ENCODE measurements at places on chromosomes 6 and 20.
A peak's percentile ranks its signal among the peaks of the same experiment; 100 is the strongest.

GRCh38 chr6:14986370-14986769 lies 259.5 kb upstream of the JARID2 start:
- no peak for DNase-seq

- no peak for DNase-seq
These were observed 245.9 kb downstream of the ERMARD start for GRCh38 chr6:169997187-169997929.

DNA sequence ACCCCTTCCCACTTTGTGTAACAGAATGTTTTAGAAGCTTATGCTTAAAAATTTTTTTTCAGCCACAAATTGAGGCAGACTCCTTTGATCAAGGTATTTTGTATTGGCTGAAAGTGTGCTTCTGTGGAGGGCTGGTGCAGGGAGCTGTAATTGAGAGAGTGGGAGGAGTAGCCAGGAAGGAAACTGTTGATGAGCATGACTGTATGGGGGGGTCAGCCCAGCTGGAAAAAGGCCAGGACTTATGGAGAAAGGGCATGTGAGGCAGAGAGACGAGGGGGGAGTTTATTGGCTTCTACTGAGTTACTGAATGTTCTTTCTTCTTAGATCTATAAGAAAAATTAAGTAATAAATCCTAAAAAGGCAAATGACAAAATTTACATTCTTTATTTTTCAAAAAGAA lies 13.4 kb downstream of the RFPL4B start:
- peak; percentile 2 for DNase-seq

DNA sequence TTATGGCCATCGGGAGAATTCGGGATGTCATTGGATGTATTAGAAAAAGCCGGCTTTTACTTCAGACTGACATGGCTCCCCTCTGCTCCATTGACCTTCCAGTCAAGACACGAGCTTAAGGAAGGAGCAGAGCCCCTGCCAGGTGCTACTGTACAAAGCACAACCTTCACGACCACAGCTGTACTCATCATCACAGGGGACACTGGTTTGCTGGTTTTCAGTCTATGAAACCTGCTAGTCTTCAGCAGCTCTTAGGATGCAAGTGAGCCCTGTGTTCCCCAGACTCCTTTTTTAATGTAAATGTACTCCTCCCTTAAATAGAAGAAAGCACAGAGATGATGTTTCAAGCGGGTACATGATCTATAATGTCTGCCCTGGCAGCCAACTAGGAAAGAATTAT lies 1.9 kb upstream of the TRAPPC3L start:
- no peak for DNase-seq

DNA sequence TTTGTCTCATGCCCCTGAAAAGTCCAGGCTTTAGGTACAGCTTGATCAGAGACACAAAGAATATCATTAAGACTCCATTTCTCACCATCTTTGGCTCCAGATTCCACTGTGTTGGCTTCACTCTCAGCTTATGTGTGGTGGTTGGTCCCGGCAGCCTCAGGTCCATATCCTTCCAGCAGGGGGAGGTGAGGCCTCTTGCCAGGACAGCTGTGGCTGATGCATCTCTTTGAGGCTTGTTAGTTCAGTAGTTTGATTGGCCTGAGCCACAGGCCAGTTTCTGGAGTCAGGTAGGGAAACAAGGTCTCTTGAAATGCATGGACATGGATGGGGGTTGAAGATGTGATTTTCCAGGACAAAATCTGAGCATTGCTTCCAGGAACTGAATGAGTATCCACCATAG lies 62.4 kb downstream of the JAG1 start:
- DNase-seq: no peak

GRCh38 chr6:159481897-159482296 lies 211.1 kb downstream of the SOD2 start:
- DNase-seq: no peak
